ENCODE measurements at places on chromosomes 6 and 20.
A peak's percentile ranks its signal among the peaks of the same experiment; 100 is the strongest.

- no peak for DNase-seq
Observed at GRCh38 chr20:46651091-46651962, at the start of gene SLC13A3. TSS of gene SLC13A3 (minus strand) at chr20:46651459. CDS start at chr20:46651421, 38 bp downstream.

- DNase-seq, result no peak
Observed at GRCh38 chr6:36677753-36678487, 594 bp upstream of the CDKN1A start.

DNA sequence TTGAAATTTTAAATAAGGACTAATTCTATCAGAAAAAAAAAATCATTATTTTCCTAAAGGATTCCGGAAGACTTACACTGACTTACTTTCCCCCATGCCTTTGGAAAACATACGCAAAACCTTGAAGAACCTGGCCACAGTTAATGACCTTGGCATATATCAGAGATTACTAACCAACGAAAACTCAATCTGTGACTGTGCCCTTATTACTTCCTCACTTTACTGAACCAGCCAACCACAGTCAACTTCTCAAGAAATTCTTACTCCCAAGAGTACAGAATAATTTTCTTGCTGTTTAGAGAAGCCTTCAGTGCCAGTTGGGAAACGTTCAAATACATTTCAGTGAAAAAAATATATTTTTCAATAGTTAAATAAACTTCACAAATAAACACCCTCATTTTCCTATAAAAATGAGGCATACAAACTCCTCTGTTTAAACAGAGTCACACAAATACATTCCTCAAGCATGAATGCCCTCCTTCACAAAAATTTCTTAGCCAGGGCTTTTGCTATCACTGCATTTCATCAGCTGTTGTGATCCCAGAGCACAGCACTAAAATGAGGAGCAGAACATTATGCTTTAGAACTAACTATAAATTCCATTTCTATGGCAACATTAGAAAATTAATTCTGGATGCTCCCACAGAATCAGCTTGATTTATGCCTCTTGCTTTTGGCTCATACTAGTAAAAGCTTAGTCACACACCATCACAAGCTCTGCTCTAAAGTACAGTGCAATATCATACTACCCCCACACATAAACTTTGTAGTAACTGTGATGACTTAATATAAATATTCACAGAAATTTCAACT lies 117.6 kb downstream of the DST start:
- DNase-seq, result no peak

- no peak for DNase-seq
Observed at GRCh38 chr6:100371591-100371990, 93.1 kb downstream of the SIM1 start.

- peak; percentile 78 for DNase-seq
Observed at GRCh38 chr20:50071039-50071888, 41.7 kb downstream of the UBE2V1 start.

- DNase-seq, result no peak
Observed at GRCh38 chr6:25332655-25333071, 53.5 kb downstream of the CARMIL1 start.

DNA sequence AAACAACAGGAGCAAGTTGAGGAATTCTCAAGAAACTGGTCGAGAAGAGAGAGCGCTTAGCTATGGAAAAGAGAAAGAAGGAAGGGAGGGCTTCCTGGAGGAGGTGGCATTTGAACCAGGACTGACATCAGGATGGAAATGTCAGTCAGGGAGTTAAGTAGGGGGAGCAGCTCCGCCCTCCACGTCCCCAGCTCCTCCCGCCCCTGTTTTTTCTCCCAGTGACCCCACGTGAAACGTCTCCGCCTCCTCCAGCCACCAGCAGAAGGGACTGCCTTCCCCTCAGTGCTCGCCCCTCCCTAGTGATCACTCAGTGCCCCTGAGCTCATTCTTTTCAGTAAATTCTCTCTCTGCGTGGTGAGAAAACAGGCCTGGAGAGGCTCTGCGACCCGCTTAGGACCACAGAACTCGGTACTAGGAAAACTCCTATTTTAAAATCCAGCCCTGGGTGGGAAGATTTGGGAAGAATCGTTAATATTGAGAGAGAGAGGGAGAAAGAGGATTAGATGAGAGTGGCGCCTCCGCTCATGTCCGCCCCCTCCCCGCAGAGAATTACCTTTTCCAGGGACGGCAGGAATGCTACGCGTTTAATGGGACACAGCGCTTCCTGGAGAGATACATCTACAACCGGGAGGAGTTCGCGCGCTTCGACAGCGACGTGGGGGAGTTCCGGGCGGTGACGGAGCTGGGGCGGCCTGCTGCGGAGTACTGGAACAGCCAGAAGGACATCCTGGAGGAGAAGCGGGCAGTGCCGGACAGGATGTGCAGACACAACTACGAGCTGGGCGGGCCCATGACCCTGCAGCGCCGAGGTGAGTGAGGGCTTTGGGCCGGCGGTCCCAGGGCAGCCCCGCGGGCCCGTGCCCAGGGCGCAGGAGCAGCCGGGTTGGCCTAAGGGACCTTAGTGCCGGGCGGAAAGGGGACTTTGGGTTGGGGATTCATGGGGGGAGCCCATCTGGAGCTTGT lies 4.6 kb downstream of the HLA-DPB1 start:
- DNase-seq, result no peak

DNA sequence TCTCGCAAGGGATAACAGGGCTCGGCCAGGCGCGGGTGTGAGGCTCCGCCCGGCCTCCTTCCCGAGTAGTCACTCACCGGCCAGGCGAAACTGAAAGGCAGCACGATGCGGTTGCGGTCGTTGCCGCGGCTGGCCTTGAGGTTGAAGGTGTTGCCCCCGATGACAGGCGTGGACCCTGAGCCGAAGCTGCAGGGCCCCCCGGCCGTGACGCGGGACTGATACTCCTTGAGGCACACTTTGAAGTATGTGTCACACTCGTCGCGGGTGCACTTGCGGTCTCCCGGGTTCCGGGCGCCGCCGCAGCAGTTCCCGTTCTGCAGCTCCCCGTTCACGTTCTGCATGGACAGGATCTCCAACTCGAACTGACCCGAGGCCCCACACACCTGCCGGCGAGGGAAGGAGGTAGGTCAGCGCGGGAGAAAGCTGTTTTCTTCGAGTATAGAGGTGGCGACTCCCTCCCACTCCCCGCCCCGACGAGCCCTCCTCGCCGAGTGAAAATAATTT lies 1.1 kb downstream of the JAG1 start:
- DNase-seq, result no peak

- no peak for DNase-seq
Observed at GRCh38 chr6:152904678-152905077, 78.2 kb downstream of the FBXO5 start.

- DNase-seq, result no peak
Observed at GRCh38 chr6:166046982-166047381, 120.7 kb downstream of the TBXT start.

DNA sequence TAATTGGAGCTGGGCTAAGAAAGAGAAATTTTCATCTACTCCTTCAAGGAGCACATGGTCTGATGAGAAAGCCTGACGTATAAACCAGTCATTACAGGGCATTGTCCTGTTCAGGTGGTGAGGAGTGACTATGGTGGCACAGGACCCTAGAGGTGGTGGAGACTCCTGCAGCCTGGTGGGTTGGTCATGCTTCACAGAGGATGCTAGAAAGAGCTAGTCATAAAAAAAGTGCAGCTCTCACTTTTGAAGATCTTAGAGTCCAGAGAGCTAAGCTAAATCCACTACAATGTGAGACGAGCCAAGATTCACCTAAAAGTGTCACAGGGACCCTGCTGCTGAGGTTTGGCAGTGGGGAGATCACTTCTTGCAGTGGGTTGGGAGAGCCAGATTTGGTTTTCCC lies 9.8 kb upstream of the ZNF831 start:
- no peak for DNase-seq

GRCh38 chr20:63246490-63247288 lies 7.6 kb downstream of the NKAIN4 start:
- no peak for DNase-seq

DNA sequence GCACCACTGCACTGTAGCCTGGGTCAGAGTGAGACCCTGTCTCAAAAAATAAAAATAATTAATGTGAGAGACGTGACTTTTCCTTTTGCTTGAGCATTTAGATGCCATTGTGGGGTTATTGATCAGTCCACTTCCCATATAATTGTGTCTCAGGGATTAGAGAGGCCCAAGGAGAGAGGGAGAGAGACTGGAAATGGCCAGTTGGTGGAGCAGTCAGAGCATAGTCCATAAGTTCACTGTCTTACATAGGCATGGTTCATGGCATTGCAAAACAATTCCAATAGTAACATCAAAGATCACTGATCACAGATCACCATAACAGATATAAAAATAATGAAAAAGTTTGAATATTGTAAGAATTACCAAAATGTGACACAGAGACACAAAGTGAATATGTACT lies 15.2 kb upstream of the SDHAF4 start:
- DNase-seq, result no peak

Data from NCI-H774 (cell line).